ENCODE measurements at places on chromosomes 6 and 20.

DNA sequence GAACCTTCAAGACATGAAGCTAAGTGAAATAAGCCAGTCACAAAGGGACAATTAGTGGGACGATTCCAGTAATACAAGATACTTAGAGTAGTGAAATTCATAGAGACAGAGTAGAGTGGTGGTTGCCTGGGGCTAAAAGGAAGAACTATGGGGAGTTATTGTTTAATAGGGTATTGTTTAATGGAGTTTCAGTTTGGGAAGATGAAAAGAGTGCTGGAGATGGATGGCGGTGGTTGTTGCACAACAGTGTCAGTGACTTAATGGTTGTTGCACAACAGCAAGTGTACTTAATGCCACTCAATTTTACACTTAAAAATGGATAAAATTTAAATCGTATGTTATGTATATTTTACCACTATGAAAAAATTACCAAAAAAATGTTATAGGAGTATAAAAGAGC is 209.7 kb upstream of the TENT5A start:
- no peak for DNase-seq

GRCh38 chr6:43973357-43973756 is 153.9 kb downstream of the MRPL14 start:
- no peak for DNase-seq

DNA sequence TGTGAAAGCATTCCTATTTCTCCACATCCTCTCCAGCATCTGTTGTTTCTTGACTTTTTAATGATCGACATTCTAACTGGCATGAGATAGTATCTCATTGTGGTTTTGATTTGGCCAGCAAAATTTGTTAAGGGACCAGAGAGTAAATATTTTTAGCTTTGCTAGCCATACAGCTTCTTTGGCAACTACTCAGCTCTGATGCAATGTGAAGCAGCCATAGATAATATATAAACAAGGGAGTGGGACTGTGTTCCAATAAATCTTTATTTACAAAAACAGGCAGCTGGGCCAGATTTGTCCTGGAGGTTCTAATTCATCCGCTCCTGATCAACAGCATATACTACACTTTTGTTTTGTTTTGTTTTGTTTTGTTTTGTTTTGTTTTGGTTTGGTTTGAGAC is 202.9 kb downstream of the ZNF217 start:
- DNase-seq, result no peak

DNA sequence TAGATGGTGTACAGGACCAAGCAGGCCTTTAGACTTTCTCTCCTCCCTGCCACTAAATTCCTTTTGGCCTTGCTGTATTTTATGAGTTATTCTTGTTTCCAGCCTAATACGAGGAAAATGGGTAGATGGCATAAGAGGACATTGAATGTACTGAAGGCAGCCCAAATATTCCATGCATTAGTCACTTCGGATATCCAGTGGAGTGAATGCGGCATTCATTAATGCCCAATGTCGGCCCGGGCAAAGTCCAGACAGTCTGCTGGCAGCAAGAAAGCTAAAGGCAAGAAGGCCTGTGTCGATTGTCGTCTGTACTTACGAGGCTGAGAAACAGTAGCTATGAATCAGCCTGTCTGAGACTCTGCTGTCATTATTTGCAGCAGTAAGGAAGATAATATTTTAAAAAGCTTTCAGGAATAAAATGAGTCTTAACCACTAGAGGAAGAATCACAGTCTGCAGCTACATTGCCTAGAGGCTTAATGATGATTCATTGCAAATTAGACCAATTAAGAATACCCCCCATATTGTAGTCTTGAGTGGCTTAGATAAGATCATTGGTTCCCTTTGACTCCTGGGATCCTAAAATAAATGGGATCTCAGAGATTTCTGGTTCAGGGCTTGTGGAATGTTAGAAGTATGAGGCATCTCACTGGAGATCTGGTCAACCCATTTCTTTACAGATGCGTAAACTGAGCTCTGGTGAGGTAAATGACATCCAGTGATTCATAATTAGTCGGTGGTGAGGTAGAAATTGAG is 534.1 kb upstream of the JAG1 start:
- DNase-seq, result peak; percentile 78

DNA sequence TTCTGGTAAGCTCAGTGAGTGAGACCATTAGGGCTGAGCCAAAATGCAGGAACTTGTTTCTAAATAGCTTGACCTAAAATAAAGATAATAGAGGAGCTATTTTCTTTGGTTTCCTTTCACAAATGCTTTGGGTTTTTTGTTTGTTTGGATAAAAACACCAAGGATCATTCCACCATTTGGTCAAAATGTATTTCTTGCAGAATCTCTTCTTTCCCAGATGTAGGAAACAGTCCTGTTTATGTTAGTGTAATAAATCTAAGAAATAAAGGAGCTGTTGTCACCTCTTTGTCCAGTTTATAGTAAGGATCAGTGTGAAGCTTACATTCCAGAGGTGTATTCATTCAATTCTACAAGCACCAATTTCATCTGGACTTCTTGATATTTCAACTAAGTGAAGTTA is 297.8 kb downstream of the GJA1 start:
- no peak for DNase-seq

- no peak for DNase-seq
These were observed 4.6 kb upstream of the CABLES2 start for GRCh38 chr20:62411479-62412193.

- no peak for DNase-seq
These were observed 55.6 kb upstream of the CARMIL1 start for GRCh38 chr6:25223490-25223991.

- no peak for DNase-seq
These were observed 66.6 kb downstream of the SGK1 start for GRCh38 chr6:134251320-134251719.

DNA sequence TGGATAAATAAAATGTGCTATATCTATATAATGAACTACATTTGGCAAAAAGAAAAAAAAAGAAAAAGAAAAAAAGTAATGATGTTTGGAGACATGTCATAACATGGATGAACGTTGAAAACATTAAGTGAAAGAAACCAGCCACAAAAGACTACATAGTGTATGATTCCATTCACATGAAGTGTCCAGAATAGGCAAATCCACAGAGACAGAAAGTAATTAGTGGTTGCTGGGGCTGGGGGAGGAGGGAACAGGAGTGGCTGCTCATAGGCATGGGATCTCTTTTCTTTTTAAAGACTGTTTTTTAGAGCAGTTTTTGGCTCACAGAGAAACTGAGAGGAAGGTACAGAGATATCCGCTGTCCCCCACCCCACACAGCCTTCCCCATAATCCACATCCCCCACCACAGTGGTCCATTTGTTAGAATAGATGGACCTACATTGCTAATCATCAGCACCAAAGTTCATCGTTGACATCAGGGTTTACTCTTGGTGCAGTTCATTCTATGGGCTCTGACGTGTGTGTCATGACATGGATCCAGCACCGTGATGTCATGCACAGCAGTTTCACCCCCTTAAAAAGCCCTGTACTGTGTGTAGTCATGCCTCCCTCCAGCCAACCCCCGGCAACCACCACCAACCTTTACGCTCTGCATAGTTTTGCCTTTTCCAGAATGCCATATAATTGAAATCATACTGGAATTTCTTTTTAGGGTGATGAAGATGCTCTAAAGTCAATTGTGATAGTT is 240.9 kb upstream of the RREB1 start:
- DNase-seq, result no peak

DNA sequence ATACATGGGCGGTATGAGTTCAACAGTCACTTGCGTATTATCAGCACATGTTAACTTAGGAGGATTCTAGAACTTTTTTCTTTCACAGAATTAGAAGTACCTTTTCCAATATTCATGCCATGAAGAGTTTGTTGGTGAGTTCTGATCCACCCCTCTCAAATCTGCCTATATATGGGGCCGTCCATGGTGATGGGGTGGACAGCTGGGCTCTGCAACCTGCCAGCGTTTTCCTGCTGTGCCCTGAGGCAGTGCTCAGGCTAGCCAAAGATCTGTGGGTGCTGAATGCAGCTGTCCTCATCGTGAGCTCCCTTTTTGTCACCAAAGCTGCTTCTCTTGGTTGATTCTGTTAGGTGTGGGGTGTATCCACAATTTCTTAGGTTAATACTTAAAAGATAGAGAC is 88.7 kb downstream of the THBS2 start:
- DNase-seq, result no peak

- DNase-seq, result no peak
These were observed 151.6 kb downstream of the SOBP start for GRCh38 chr6:107641500-107641941.

DNA sequence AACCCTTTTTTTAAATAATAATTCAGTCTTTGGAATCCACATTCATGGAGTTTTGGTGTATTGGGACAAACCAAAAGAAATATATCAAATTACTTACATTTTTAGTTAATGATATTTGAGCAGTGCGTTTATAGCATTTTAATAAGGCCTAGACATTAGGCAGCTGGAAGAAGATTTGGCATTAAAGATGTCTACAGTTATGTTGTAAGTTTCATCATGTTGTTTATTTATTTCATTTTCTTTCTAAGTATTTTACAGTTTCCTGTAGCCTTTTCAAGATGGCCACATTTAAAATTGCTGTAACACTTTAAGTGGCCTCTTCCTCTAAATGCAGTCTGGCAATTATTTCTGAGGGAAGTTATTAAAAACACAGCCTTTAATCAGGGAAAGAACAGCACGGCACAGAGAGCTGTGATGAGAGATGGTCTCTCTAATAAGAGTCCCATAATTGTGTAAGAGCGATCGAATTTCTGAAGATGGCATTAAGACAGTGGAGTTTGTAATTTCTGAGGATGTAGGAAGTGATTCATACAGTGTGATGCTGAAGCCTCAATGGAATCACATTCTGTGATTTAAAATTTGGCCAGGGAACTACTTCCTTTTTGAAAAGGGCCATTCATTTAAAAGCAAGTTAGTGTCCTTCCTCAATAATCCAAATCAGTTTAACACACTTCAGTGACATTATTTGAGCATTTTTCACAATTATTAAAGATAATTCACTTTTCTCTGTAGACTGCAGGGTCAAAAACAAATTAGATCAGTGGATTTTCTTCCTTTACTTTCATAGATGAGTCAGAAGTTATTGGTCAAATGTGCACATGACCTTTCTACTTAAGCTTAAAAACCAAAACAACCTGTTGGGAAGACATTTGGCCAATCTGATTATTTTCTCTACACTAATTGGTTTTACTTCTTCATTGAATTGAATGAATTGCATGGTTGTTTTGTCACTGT is 52.4 kb upstream of the EDN3 start:
- DNase-seq, result no peak

DNA sequence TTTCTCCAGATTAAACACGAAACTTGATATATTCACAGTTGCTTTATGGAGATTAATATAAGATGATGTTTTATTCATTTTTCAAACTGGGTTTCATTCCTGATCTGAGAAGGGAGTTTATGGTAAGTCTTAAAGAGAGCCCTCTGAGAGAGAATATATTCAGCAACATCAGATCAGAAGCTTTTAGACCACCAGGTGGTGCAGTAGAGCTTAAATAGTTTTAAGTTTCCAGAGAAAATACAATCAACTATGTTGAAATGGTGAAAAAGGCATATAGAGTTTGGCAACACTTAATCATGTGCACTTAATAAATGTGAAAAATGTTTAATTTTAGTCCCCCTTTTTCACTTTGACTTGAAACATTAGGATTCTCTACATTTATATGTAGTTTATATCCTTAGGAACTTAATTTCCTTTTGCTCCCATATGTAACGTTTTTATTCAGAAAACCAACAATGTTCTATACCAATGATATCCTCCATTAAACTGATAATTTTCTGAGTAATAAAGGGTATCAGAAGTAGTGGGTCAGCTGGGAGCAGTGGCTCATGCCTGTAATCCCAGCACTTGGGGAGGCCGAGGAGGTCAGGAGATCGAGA is 86.4 kb upstream of the CLDN20 start:
- DNase-seq, result no peak

GRCh38 chr6:73452107-73452461 is at the start of gene CGAS:
Gene CGAS, minus strand, starts transcription at chr6:73452297. Its CDS starts 116 bp downstream, at chr6:73452181.
- peak; percentile 25 for DNase-seq

GRCh38 chr6:98678481-98678880 is 155.9 kb upstream of the POU3F2 start:
- DNase-seq, result no peak

GRCh38 chr6:106440546-106440945 is 80.0 kb downstream of the CRYBG1 start:
- DNase-seq, result no peak

DNA sequence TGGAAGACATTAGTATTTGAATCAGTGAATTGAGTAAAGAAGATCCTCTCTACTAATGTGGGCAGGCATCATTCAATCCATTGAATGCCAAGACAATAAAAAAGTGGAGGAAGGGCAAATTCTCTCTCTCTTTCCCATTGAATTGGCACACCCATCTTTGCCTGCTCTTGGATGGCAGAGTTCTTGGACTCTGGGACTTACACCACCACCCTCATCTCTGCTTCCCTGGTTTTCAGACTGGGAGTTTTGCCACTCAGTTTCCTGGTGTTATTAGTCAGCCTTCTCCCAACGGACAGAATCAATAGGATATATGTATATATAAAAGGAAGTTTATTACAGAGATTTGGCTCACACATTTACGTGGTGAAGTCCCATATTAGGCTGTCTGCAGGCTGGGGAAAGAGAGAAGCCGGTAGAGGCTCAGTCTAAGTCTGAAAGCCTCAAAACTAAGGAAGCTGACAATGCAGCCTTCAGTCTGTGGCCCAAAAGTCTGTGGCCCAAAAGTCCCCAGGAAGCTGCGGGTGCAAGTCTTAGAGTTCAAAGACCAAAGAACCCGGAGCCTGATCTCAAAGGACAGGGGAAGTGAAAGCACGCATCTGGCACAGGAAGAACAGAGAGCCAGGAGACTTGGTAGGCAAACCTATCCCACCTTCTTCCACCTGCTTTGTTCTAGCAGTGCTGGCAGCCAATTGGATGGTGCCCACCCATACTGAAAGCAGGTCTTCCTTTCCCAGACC is 64.4 kb downstream of the SMPDL3A start:
- DNase-seq, result no peak

- DNase-seq, result no peak
These were observed 532 bp upstream of the PM20D2 start for GRCh38 chr6:89145091-89145955.

DNA sequence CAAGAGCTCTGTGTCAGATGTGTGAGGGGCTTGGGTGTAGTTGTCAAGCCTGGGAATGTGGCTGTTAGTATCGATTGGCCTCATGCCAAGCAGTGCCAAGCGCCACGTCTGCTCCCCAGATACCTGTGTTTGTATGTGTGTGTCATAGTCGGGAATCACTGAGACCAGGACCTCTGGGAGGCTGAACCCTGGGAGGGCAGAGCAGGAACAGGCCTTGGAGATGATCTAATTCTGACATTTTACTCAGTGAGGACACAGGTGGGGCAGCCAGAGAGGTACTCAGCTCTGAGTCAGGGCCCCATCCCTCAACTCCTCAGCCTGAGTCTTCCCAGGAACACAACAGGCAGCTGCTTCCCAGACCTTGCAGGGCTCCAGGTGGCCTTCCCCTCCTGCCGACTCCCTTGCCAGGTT is 51.2 kb upstream of the FANCE start:
- DNase-seq, result no peak

DNA sequence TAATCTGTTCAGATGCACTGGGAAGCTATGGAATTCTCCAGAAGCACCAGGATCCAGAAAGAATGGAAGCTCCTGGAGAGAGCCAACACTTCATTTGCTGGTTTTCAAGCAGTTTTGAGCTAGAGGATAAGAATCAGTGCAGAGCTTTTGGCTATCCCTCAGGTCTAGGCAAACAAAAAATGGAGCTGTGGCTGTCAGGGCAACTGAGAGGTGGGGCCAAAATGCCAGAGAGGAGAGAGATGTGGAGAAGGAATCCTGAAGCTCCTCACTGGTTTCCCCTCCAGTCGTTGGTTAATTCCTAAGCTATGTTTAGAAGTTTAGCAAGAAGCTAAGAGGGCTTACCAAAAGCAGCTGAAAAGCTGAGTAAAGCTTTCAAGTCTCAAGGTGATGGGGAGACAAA is 294.2 kb upstream of the JARID2 start:
- no peak for DNase-seq

Measured in AG09309 (cell line).